ENCODE measurements at places on chromosomes 5 and 9.

DNA sequence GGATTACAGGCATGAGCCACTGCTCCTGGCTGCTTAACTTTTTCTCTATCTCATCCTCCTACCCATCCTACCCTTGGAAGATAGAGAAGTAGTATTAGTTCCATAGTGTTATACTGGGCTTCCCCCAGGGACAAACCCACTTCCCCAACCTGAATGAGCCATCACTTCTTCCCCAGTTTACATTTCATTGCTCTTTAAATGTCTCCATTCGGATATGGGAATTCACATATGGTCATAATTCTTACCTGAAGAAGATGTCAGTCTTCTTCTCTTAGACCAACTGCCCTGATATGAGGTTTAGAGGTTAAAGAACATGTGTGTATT lies 1.9 kb downstream of the CD274 start:
- DNase-seq, result no peak

DNA sequence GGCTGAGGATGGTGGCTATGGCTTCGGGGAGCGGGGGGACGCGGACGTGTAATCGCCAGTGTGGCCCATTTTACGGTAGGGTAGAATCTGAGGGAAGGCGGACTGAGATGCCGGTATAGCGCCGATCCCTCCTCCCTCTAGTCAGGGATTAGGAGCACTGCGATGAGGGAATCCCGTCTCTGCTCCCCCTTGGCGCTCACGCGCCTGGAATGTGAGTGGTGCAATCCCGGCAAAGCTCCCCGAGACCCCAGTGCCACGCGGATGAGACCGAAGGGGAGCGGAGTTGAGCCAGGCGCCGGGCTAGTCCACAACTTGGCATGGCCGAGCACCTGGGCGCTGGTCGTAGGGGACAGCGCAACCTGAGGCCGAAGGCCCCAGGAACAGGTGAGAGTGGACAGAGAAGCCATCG lies 2.2 kb downstream of the NPR3 start:
- no peak for DNase-seq

DNA sequence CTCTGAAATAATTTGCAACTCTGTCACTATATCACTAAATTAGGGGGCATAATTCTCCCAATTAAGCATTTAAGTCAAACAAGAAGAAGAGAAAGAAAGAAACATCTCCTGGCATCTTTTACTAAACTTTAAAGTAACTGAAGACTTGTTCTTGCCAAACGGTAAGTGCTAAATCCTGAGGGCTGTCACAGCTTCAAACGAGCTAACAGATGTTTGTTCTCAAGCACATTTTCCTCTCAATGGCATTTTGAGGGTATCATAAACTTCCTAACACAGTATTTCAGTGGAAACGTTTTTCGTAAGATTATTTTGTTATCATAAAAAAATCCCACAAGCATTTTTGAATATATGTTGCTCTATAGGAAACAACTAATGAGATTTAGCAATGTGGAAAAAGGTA lies 169.5 kb upstream of the TAS2R1 start:
- DNase-seq, result no peak

DNA sequence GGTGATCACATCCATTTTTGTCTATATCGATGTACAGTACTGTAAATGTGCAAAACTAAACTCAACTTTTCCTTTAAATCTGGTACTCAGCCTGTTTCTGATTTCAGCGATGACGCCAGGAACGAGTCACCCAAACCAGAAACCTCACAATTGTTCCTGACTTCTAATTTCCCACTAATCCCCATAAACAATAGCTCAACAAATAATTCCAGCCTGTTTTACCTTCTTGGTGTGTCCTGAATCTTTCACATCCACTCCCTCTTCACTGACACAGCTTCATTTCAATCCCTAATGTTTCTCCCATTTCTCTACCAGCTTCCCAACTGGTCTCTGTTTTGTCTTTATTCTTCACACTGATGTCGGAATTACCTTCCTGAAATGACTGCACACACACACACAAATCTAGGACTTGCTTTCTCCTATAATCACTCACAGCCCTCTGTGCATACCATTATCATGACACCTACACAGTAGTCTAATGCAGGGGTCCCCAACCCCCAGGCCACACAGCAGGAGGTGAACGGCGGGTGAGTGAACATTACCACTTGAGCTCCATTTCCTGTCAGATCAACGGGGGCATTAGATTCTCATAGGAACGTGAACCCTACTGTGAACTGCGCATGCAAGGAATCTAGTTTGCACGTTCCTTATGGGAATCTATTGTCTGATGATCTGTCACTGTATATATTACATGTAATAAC lies 97.8 kb upstream of the SLC30A5 start:
- DNase-seq, result no peak
